ENCODE measurements at places on chromosomes 6 and 20.

DNA sequence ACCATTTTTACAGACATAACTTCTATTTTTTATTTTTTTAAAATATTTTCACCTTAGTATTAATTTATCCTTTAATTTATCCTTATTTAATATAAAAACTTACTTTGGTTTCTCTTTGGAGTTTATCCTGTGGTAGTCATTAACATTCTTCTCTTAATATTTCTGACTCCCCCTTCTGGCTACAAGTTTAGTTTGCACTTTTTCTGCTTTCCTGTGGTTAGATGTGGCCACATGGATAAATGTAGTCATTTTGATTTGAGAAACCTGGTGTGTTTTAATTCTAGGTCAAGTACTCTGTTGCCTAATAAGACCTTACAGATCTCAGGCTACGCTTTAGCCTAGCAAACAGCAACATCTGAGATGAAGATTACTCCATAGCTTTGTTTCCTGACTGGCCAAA, 1187.5 kb downstream of the HACE1 start:
- DNase-seq = no peak

DNA sequence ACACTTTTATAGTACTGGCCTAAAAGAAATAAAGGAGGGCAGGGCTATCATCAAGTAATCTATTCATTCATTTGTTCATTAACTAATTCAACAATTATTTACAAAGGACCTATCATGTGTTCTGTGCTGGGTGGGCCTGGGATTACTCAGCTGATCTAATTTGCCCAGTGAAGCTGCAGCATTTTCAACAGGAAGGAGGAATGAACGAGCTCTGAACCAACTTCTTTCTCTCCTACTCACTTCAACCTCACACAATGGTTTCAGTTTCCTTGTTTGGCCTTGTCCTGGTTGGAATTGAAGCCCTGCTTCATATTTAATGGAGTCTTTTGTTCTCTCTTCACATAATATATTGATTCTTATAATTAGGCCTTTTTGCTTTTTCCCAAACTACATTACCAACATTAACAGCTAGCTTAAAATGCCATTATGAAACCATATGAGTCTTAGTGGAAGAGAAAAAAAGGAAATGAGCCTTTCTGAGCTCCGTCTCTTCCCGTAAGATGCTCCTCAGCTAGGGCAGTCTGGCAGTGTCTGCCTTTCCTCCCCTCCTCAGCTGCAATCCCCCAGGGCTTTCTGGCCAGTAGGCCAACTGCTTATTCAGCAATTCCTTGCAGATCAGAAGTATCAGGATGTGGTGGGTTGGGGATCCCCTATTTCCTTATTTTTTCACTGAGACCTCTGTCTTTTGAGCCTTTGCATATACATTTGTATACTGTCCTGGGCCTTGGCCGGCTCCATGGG, 79.4 kb upstream of the NRN1 start:
- DNase-seq = no peak

DNA sequence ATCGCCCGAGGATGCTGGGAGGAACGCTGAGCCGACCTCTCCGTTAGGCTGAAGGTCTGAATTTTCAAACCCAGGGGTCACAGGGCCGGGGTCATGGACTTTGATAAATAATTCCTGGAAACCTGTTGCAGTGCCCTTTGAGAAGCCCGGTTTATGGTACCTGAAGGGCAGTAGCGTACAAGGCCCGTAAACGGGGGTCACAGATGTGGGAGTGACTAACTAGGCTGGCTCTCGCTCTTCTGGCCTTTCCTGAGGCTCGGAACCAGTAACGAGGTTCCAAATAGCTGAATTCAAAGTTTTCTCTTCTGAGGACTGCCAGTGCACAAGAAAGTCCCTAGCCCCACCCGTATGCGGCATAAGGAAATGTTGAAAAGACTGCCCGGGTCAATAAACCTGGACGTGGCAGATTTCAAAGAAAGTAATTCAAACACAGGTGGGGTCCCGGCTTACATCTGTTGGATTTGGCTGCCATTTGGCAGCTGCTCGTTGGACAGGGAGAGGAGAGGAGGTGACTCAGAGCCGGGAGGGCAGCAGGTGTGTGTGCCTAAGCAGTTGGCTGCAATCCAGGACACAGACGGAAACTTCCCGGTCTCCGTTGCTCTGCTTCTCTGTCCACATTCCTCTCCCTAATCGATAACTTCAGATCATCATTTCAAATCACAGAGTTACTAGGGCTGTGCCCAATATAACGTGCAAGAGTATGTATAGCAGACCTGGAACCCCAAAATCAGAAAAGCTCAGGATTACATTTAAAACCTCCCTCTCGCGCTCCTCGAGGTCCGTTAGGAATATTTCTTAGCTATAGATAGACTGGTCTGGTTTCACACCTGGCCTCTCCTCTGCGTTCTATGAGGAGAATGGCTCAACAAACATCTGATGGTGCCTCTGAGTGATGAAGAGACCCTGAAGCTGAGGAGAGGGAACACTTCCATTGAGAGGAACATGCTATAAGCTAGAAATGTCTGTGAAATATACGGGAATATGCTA, 765 bp upstream of the GMDS start:
- no peak for DNase-seq

DNA sequence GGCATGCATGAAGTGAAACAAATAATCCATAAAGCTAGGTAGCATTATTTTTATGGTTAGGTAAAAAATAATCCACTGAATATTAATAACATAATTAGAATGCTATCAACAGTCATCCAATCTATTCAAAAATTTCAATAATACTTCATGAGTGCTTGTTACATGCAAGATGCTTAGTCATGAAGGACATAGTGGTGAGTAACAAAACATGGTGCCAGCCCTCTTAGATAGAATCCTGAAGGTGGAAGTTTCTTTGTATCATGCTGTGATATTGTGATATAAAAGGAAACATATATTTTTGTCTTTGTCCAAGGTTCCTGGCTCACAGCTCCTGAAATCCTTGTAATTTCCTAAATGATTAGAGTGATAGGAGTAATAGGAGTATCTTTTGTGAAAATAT, 14.9 kb downstream of the RCAN2 start:
- no peak for DNase-seq

DNA sequence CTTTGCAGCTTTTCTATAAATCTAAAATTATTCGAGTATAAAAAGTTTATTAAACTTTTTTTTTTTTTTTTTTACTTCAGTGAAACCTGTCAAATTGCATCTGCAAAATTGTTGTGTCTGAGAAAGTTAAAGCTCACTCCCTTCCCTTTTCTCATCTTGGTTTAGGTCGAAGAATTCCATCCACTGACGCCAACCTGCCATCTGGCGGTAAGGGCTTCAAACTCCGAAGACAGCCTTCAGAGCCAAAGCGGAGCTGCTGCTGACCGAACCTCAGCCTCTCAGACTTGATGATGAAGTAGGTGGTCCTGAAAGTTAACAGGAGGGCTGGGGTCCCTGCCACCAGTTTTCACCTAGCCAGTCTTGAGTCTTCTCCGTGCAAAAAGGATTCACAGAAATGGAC, 29.6 kb upstream of the VAPB start:
- DNase-seq = no peak

GRCh38 chr6:24825130-24825630, 26.5 kb upstream of the ARMH2 start:
- DNase-seq = no peak

DNA sequence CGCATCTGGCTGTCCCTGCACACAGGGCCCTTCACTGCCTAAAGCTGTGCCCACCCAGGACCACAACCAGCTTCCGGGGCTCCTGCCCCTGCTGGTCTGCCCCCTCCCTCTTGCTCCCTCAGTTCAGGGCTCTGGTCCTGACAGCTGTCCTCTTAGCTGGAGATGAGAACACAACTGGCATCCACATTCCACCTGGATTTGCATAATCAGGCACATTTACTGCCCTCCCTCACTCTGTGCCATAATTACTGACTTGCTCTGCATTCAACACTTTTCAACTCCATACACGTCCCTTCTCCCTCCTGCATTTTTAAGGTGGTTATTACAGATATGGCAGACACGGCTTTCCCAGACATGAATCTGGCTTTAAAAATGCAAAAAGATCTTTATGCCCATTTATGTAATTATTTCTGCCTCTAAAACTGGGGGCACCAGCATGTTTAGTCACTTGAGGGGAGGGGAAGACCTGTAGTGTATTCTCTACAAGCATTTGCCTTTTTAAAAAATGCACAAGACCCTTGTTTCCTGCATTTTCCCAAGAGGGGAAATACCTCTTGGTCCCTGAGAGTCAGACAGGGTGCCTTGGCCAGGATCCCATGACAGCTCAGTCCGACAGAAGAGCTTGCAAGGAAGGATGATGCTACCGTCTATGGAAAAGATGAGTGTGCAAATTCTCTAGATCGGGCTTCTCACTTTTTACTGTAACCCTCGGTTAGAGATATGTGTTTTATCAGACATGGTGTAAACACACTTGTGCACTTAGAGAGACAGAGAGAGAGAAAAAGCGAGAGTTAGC, 401.8 kb downstream of the PREX1 start:
- no peak for DNase-seq

GRCh38 chr6:26149240-26149639, 62.0 kb downstream of the HFE start:
- DNase-seq = no peak

Measured in glomerular endothelial cell (primary cell).